Hematopoietic multipotent progenitor cell treated with erythropoietin and hydrocortisone succinate and interleukin-3 and kit ligand, for 6 days (in vitro differentiated cells): ENCODE measurements at places on chromosomes 3 and 15.

- DNase-seq, result no peak
Measured at GRCh38 chr3:119035014-119035346, 334 bp upstream of the IGSF11 start.

- DNase-seq, result no peak
Measured at GRCh38 chr3:38133209-38133556, 3.7 kb downstream of the ACAA1 start.

- no peak for DNase-seq
Measured at GRCh38 chr3:3499012-3499562, 300.1 kb upstream of the LRRN1 start.

GRCh38 chr3:188432802-188433520 is 279.0 kb downstream of the LPP start:
- peak; percentile 20 for DNase-seq

- no peak for DNase-seq
Measured at GRCh38 chr3:138314751-138315150, 14.9 kb downstream of the NME9 start.

GRCh38 chr3:52272831-52273230 is 5.6 kb downstream of the WDR82 start:
- no peak for DNase-seq

DNA sequence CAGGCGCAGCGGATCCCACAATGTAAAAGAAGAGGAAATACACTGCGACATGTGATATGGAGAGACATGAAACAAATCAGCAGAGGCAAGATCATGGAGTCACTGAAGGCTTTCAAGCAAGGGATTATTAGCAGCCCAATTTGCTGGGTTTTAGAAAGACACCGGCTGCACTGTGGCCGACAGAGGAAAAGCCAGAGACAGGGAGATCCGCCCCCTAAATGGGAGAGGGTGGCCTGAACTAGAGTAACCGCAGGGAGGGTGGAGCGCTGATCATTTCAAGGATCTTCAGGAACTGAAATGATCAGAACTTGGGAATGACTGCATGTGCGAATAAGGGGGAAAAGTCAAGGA is 612 bp upstream of the C15orf40 start:
- peak; percentile 58 for DNase-seq

DNA sequence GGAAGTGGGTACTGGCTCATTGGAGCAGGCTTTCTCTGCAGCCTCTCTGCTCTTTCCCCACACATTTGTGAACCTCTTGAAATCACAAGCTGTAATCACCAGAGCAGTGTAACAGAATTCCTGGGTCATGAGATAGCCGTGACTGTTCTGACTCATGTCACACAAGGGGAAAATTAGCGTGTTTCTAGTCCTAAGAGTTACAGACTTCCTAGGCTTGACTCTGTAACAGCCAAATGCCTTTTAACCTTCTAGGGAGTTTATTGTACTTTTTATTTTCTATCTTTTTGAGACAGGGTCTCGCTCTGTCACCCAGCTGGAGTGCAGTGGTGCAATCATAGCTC is 54.7 kb upstream of the TRAK1 start:
- no peak for DNase-seq

DNA sequence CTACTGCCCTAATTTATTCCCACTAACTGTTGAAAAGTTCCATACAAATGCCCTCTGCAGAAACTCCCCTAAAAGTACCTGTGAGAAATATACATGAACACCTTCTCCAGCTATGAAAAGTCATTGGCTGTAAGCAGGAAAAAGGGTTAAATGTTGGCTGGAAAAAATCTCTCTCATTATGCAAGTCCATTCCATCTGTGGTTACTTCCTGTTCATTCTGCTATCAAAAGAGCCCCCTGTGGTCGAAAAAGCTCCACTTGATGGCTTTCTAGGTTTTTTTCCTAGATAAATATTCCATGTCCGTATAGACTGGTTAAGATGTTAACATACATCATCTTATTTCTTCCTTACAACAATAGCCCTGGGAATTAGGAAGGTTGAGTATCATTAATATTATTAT is 56.2 kb upstream of the AKAP13 start:
- DNase-seq, result no peak

DNA sequence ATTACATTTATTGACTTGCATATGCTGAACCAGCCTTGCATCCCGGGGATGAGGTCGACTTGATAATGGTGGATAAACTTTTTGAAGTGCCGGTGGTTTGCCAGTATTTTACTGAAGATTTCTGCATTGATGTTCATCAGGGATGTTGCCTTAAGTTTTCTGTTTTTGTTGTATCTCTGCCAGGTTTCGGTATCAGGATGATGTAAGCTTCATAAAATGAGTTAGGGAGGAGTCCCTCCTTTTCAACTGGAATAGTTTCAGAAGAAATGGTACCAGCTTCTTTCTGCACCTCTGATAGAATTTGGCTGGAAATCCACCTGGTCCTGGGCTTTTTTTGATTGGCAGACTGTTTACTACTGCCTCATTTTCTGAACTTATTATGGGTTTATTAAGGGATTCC is 250.8 kb downstream of the TBC1D5 start:
- DNase-seq, result no peak

GRCh38 chr3:188567478-188568195 is 413.7 kb downstream of the LPP start:
- no peak for DNase-seq

- no peak for DNase-seq
Measured at GRCh38 chr3:116864590-116864927, 155.0 kb downstream of the TUSC7 start.

DNA sequence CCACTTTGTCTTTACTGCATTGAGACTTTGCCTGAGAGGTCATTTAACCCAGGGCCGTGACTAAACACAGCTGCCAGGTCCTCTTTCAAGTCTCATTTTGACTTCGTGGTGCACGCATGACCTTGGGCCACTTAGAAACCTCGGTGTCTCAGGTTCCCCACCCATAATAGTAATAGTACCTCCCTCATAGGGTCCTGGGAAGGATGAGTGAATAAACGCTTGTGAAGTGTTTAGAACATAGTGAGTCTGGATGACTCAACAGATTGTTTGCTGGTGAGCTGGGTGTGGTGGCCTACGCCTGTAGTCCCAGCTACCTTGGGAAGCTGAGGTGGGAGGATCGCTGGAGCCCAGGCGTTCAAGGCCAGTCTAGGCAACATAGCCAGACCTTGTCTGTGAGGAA is 56.3 kb downstream of the BDH1 start:
- no peak for DNase-seq

DNA sequence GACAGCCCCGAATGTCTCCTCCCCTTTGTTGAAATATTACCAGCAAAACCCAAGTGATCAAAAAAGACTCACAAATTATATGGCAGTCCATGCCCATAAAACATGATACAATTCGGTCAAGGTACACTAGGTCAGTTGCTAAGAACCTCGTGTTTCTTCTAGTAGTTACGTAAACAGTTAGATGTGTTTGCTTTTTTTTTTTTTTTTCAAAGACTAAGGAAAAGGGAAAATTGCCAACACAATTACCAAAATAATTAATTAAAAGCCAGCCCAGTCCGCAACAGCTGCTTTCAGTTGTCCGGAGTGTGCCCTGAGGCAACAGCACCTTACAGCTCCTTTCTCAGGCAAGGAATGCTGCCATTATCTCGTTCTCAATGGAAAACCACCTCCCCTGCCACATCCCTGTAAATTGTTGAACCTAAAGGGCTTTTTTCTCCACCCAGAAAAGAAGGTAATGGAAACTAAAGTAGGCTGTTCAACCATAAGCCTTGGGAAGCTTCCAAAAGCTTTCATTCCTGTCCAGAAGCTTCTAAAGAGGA is 129.2 kb upstream of the TSC22D2 start:
- DNase-seq, result no peak

GRCh38 chr15:83926116-83926515 is 272.2 kb downstream of the ADAMTSL3 start:
- no peak for DNase-seq

- DNase-seq, result no peak
Measured at GRCh38 chr3:182704926-182705325, 88.4 kb upstream of the ATP11B start.

DNA sequence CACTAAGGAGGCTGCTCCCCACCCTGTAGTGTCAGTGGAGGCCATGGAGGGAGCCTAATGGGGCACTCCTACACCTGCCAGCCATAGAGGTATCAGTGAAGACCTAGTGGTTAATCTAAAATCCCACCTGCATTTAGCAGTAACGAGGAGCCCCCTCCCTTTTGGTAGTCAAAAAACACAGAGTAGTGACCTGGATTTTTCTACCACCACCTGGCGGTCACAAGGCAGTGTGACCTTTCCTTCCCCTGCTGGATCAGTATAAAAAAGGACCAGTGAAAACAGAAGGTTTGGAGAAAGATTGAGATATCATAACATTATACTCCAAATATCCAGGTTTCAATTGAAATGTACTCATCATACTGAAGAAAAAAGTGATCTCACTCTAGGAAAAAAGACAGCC is 241.2 kb downstream of the PYDC2 start:
- DNase-seq, result no peak

DNA sequence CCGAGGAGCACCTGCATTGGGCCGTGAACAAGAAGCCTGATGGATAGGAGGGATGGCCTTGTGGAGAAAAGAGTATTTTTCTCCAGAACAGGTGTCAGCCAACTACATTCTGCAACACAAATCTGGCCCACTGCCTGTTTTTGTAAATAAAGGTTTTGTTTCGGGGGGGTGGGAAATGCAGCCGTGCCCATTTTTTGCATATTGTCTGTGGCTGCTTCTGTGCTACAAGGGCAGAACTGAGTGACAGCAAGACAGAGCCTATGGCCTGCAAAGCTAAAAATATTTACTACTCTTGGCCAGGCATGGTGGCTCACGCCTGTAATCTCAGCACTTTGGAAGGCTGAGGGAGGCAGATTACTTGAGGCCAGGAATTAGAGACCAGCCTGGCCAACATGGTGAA is 95.9 kb upstream of the AKAP13 start:
- DNase-seq, result no peak

GRCh38 chr15:65986416-65986815 is 117.1 kb downstream of the RAB11A start:
- DNase-seq, result no peak

DNA sequence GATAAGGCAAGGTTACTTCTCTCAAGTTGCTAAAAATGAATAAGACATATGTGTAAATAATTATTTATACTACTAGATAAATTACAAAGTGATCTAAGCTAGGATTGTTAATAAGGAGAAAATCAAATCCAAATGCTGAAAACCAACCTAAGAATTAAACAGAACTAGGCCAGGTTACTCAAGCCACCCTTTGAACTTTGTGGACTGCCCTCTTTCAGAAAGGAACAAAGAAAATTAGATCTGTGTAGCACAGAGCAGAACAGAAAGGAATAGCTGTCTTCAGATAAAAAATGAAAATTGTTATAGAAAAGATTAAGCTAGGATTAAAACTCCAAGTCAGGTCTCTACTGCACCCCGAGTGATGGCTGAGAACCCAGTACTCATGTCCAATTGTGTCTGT is 158.2 kb upstream of the LRIG1 start:
- no peak for DNase-seq

DNA sequence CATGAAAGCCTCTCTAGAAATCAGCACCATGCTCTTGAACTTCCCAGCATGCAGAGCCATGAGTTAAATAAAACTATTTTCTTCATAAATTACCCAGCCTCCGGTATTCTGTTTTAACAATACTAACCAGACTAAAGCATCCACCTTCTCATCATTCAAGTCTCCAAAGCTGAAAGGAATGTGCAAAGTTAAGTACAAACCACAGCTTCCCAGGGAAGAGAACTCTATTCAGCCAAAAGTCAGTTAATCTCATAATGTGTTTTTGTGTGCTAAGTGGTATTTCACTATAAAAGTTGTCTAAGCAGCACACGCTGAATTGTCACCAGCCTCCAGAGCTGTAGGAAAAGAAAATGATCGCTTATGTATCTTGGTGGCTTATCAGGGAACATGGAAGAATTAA is 135.5 kb upstream of the KCNH8 start:
- no peak for DNase-seq

DNA sequence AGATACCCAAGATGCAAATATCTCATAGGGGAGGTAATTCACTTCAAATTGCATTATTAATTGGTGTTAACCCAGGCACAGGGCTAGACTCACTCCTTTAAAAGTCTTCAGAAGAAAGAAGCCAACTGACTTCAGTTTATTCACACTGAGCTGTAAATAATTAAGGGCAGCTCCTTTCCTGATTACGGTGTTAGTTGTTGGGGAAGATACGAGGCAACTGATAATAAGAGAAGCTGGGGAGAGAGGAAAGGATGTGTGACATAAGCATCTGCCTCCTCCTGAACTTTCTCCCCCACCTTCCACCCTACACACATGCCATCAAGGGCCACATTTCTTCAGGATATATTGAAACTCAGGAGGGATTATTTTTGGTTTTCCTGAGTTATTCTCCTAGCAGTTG is 47.5 kb downstream of the ADGRG7 start:
- no peak for DNase-seq

DNA sequence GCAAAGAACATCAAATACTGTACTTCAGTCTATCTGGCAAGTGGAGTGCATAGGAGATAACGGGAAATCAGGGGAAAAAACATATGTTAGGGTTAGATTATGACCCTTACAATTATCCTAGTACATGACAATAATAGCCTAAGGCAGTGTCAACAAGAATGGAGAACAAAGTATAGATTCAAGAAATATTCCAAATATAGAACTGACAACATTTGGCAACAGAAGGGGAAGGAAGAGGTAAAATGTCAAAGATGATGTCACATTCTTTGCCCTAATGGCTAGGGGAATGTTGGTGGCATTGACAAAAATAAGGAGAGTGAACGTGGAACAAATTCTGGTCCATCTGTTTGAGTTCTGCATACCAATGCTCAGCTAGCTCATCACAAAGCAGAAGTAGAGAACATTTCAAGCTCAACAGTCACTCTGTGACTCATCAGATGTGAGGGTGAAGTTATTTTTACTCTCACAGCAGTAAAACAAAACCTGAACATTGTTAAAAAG is 15.5 kb upstream of the ATP8B4 start:
- peak; percentile 55 for DNase-seq

DNA sequence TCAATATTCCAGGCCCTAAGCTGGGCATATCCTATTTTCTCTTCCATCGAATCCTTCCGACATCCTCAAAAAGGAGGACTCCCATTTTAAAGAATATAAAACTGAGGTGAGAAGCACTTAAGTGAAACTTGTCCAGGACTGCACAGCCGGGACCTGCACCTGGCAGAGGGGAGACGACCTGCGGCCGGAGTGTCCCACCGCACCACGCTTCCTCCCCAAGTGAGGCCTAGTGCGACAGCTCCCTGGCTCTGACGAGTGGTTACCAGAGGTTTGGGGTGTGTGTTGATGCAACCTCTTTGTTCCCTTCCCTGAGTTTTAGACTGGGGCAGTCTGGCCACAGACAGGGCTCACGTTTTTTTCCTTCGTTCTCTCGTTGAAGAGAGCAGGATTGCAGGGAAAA is 24.9 kb upstream of the ATP2B2 start:
- DNase-seq, result no peak

GRCh38 chr3:168914662-168915061 is 748.9 kb downstream of the MECOM start:
- no peak for DNase-seq
